Right atrium auricular region (tissue), 2 donors: ENCODE measurements at places on chromosomes 1 and 21. TPM values are rescaled to one million over a fixed set of nuclear protein-coding genes. Genes with fewer than 3 reads are reported as not detected.

NMNAT2 gene
- 40.0 TPM for total RNA-seq

- no peak for DNase-seq
These were observed 23.4 kb downstream of the CELF3 start for GRCh38 chr1:151693057-151693651.

DNA sequence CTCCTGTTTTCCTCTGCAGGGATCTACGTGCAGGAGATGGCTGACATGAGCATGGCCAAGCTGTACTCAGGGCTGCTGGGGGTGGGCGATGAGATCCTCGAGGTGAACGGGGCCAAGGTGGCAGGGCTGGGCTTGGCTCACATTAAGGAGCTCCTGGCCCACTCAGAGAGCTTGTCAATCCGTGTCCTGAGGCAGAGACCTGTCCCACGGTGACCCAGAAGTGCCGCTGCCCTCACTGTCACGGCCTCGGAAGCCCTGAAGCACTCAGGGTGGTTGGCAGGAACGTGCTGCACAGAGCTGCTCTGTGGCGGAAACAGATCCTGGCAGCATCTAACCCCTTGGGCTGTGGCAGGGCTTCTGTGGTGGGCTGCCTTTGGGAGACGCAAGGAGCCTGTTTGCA, 37.6 kb downstream of the KIAA1614 start:
- DNase-seq = no peak

DNA sequence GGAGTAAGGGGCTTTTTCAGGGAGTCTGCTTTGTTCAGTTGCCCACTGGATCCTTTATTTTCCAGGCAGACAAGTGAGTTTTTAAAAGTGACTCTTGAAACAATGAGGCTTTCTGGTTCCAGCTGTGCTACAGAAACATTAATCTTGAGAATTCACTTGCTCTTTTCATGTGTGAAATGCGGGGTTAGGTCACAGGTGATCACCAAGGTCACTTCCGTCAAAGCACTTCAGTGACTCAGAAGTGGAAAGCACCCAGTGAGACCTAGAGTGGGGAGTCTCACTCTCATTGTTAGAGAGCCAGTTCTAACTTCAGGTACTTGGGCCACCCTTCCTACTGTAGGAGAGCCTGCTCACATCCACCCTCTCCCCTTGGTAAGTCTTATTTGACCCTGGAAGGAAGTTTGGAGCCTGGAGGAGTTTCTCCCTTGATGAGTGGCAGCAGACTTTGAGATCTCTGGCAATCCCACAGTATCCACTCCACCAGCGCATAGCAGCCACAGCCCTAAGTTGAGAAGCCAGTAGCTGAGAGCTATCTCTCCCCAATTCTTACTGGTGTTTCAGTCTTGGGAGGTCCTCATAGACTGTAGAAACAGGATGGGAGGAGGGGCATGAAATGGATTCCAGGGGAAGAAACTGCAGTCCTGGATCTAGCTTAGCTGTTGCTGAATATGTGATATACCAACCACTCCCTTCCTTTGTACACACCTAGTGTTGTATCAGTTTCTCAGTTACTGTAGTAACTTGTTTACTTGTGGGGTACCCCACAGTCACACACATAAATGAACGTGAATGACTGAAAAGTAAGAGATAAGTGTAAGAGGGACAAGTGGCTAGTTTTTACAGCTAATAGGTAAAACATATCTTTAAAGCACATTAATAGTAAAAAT, 3.1 kb downstream of the TACSTD2 start:
- DNase-seq = no peak

DNA sequence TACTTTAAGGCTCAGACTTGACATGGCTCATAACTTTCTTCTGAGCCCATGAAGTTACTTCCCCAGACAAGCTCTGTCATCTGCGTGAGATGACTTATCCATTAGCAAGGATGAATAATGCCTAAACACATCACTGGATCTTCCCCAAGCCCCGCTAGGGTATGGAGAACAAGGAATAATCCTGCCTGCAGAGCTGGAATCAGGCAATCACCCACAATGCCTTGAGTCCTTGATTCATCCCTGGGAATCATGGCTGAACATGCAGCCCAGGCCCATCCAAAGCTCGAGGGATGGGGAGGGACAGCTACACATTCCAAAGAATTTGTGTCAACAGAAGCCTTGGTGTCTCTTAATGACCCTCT, 131.7 kb downstream of the PSMG1 start:
- no peak for DNase-seq

DNA sequence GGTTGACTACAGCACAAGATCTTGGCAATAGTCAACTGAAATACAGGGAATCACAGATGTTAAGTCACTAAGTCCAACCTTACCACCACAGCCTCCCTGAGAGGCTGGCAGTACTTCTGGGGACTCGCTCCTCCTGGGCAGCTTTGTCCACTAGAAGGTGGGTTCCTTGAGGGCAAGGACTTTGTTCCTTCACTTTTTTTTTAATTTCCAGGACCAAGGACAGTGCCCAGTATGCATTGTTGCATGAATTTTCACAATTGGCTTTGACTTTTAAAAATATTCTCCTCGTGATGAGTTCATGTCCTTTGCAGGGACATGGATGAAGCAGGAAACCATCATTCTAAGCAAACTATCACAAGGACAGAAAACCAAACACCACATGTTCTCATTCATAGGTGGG, 96.7 kb upstream of the IGSF21 start:
- DNase-seq = no peak

DNA sequence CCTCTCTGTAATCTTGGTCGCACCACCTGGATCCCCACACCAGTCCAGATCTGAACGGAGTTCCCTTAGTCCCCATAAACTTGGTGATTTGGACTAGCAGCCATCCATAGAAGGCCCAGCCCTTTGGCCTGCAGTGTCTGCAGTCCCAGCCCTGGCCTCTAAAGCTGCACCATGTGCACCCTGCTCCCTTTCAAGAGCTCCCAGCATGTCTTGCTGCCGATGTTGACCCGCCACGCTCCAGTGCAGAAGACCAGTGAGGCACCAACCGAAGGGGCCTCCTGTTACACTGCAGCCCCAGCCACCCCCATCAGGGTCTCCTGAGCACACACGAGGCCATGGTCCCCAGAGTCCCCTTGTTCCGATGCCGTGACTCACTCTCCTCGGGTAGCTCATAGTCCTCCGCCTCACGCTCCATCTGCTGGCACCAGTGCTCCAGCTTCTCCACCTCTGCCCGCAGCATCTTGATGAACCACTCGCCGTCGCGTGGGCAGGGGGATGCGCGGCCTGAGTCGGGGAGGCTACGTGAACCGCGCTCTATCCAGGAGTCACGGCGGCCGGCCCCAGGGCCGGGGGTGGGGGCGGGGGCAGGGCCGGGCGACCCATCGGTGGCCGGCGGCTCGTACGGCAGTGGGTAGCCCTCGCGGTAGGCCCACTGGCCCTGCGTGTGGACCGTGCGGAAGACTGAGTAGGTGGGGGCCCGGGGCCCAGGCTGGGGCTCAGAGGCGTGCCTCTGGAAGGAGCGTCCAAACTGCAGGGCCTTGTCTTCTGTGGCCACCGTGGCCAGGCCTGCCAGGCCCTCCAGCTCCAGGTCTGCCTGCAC, 8.9 kb upstream of the SMIM12 start:
- no peak for DNase-seq
